ENCODE measurements at places on chromosomes 3 and 15. TPM values are rescaled to one million over a fixed set of nuclear protein-coding genes. Genes with fewer than 3 reads are reported as not detected.
A peak's percentile ranks its signal among the peaks of the same experiment; 100 is the strongest.

The SEMA3G gene
- total RNA-seq, result 67.5 TPM

DNA sequence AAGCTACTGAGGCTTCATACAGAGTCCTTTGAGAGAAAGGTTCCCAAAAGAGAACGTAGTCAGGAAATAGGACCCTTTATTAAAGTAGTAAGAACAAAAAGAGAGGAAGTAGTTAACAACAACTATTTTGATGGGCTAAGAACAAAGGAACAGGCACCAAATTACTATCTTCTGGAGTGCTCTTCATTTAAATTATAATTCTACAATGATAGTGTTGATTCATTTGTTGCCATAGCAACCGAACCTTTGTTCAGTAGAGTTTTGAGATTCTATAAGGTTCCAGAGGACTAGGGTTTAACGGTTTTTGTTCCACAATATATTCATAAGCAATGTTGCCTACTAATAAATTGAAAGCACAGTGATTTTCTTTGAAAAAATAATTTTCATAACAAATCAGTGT, 78.8 kb downstream of the CMSS1 start:
- H3K27me3 ChIP-seq, result no peaks in the 10 kb centered on the region
- no peak overlapping the region for H3K4me3 ChIP-seq
- peaks cover 2% of the 10 kb centered on the region for H3K4me1 ChIP-seq

- H3K27ac ChIP-seq, result no peak overlapping the region
- no peaks in the 10 kb centered on the region for H3K36me3 ChIP-seq
- no peak overlapping the region for H3K4me3 ChIP-seq
Measured at GRCh38 chr3:111808439-111808838, 50.6 kb upstream of the PHLDB2 start.

The SLC6A11 gene
- total RNA-seq, result 0.30 TPM

DNA sequence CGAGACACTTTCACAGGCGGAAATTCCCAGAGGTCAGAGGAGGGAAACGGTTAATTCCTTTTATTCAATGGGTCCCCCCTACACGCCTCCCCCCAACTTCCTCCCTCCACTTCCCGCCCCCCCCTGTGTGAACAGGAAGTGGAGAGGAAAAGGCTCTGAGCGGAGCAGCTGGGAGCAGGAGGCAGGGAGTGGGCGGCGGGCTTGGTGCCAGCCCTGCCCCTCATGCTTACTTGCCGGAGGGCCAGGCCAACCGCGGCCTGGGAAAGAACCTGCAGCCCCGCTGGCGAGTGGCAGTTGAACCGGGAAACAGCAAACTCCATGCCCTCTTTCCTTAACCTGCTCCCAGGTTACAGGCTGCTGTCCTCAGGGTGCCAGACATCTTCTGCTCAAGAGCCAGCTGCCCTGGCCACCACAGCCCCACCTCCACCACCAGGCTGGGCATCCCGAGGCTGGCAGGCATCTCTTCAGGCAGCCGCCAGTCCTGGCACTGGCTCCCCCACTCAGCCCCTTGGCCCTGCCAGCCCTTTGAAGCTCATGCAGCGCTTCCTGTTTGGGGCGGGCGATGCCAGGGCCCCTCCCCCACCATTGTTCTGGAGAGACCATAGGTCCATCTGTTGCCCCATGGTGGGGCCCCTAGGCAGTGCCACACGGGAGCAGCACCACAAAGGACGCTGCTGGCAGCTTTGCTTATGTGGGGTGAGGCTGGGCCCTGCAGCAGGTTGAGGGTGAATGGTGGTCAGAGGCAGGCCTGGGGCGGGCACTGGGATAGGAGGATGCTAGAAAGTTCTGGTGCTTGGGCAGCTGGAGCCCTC, 12.9 kb downstream of the VPS18 start:
- no peaks in the 10 kb centered on the region for H3K4me1 ChIP-seq
- no peaks in the 10 kb centered on the region for H3K27me3 ChIP-seq
- peak overlapping the region; percentile 63 for H3K27ac ChIP-seq

The VWA5B2 gene
- total RNA-seq, result 0.22 TPM

The GOLGA6L7 gene
- total RNA-seq, result not detected

GRCh38 chr3:125132815-125133214, 77.0 kb upstream of the HEG1 start:
- no peak overlapping the region for H3K4me3 ChIP-seq
- peaks cover 6% of the 10 kb centered on the region for H3K4me1 ChIP-seq

- DNase-seq, result no peak
- H3K4me3 ChIP-seq, result no peak overlapping the region
- H3K36me3 ChIP-seq, result no peaks in the 10 kb centered on the region
- H3K27me3 ChIP-seq, result no peaks in the 10 kb centered on the region
Measured at GRCh38 chr3:181955566-181955965, 243.8 kb downstream of the SOX2 start.

DNA sequence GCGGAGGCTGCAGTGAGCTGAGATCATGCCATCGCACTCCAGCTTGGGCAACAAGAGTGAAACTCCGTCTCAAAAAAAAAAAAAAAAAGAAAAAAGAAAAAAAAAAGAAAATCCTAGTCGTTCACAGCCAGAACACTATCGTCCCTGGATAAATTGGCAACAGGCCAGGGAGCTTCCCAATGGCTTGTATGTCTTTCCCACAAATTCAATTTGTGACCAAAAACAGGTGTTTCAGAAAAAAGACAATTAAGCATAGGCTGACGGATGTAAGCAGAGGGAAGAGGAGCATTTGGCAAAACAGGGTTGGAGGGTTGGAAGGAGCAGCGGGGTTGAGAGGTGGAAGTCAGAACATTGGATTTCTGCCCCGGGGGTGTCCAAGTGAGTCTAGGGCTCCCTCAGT, 8.5 kb downstream of the EPB42 start:
- no peaks in the 10 kb centered on the region for H3K4me1 ChIP-seq
- no peaks in the 10 kb centered on the region for H3K27me3 ChIP-seq
- no peaks in the 10 kb centered on the region for H3K36me3 ChIP-seq
- DNase-seq, result no peak

GRCh38 chr3:189260556-189261493, 89.1 kb downstream of the TPRG1 start:
- H3K36me3 ChIP-seq, result no peaks in the 10 kb centered on the region
- H3K4me3 ChIP-seq, result no peak overlapping the region
- no peak for DNase-seq
- H3K27me3 ChIP-seq, result no peaks in the 10 kb centered on the region
- H3K4me1 ChIP-seq, result no peaks in the 10 kb centered on the region

The LYZL4 gene
- total RNA-seq, result not detected

GRCh38 chr3:53754325-53754724, 91.9 kb downstream of the CHDH start:
- H3K36me3 ChIP-seq, result peaks cover 33% of the 10 kb centered on the region
- no peaks in the 10 kb centered on the region for H3K4me1 ChIP-seq
- H3K27ac ChIP-seq, result no peak overlapping the region
- DNase-seq, result no peak
- H3K4me3 ChIP-seq, result no peak overlapping the region
- H3K27me3 ChIP-seq, result no peaks in the 10 kb centered on the region

DNA sequence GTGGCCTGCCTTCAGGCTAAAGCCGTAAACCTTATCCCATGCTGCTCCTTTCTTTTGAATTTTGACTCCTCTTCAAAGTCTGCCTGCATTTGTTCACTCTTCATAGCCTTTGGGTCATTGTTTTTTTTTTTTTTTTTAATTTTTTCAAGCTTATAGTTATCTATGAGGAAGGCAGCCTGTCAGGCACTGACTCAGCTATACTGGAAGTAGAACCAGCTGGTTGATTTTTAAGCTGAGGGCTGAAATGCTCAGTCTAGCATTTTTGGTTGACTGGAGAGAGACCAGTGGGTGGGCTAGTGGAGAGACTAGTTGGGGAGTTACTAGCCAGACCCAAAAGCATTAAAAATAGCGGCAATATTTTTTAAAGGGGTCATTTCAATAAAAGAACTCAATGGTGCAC, 44.1 kb downstream of the C3orf20 start:
- H3K27ac ChIP-seq, result no peak overlapping the region
- H3K36me3 ChIP-seq, result no peaks in the 10 kb centered on the region
- no peaks in the 10 kb centered on the region for H3K27me3 ChIP-seq
- no peaks in the 10 kb centered on the region for H3K4me1 ChIP-seq
- DNase-seq, result no peak
- no peak overlapping the region for H3K4me3 ChIP-seq

- no peaks in the 10 kb centered on the region for H3K36me3 ChIP-seq
- H3K4me1 ChIP-seq, result no peaks in the 10 kb centered on the region
- H3K27me3 ChIP-seq, result no peaks in the 10 kb centered on the region
- H3K27ac ChIP-seq, result no peak overlapping the region
Measured at GRCh38 chr3:21879184-21879886, 128.3 kb upstream of the ZNF385D start.

GRCh38 chr15:37096558-37097143, 3.7 kb downstream of the MEIS2 start:
- H3K27ac ChIP-seq, result no peak overlapping the region
- H3K36me3 ChIP-seq, result no peaks in the 10 kb centered on the region
- H3K4me3 ChIP-seq, result peak overlapping the region; percentile 7
- H3K4me1 ChIP-seq, result peaks cover 7% of the 10 kb centered on the region

The HLTF gene
- total RNA-seq, result 16.9 TPM

- H3K36me3 ChIP-seq, result no peaks in the 10 kb centered on the region
- H3K4me3 ChIP-seq, result no peak overlapping the region
- no peak for DNase-seq
- no peaks in the 10 kb centered on the region for H3K27me3 ChIP-seq
Measured at GRCh38 chr3:6089780-6090179, 771.1 kb upstream of the GRM7 start.

GRCh38 chr15:92228830-92229229, 164.9 kb upstream of the ST8SIA2 start:
- DNase-seq, result no peak
- no peaks in the 10 kb centered on the region for H3K4me1 ChIP-seq
- H3K4me3 ChIP-seq, result no peak overlapping the region
- no peak overlapping the region for H3K27ac ChIP-seq
- H3K27me3 ChIP-seq, result no peaks in the 10 kb centered on the region

DNA sequence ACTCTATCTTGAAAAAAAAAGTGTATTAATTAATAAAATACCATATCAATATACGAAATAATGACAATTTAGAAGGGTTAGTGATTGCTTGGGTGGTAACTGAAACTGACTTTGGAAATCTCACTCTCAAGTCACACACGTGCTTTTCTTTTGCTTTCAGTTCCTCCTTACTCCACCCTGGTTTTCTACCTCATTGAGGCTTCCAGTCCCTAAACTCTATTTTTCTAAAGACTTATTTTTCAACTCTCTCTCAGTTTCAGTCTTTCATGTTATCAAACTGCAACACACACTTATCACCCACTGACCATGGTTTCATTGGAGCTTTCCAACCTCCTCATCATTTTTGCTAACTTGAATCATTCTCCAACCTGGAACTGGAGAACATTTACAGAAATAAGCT, 23.5 kb downstream of the IL12A start:
- no peaks in the 10 kb centered on the region for H3K36me3 ChIP-seq
- no peaks in the 10 kb centered on the region for H3K4me1 ChIP-seq
- no peak for DNase-seq
- no peak overlapping the region for H3K4me3 ChIP-seq

The THSD4 gene
- total RNA-seq, result 9.6 TPM

DNA sequence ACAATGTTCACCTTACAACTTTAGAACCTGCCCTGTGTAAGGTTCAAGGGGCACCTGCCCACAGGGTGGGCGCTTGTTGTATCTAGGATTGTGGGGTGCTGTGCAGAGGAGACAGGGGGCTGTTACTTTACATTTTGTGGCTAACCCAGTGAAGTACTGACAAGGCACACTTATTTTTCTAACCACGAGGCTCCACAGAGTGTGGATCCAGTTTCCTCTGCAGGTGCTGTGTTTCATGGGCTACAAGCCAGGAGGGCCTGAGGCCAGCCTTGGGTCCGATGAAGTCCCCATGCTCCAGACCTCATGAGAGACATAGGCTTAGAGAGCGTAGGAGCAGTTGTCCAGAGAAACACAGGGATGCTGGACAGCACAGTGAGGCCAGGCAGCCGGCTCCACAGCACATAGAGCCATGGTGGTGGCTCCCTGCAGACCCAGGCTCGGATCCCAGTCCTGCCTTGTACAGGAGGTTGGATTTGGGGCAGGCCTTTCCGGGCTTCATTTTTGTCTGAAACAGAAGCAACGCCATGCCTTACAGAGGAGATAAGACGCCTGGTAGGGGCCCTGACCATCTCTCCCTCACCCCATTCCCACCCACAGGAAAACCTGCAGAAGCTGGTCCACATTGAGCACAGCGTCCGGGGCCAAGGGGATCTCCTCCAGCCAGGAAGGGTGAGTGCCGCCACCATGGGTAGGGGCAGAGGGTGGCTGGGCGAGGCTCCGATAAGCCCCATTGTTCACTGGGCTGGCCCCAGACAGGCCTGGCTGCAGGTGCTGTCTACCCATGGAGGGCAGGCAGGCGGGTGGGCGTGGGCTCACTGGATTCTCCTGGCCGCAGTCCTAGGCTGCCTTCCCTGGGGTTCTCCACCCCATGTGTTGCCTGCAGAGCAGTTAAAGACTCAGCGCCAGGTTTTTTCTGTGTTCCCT, 40.1 kb upstream of the NR2C2 start:
- H3K27me3 ChIP-seq, result no peaks in the 10 kb centered on the region
- H3K4me1 ChIP-seq, result no peaks in the 10 kb centered on the region
- DNase-seq, result no peak
- H3K27ac ChIP-seq, result no peak overlapping the region
- no peaks in the 10 kb centered on the region for H3K36me3 ChIP-seq

DNA sequence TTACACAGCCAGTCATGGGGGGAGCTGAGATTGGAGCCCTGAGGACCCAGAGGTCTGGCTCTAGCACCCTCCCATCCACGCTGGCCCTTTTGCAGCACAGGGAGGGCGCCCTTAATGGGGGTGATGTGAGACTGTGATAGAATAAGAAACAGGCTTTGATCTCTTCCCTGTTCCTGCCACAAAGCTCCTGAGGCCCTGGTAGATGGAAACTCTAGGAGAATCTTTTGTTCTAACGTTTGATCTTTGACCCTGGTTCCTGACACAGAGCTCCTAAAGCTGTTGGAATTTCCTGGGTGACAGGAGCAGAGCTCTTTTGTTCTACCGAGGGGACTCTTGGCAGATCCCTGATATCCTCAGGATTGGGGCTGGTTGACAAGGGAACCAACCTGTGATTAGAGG, 1.2 kb upstream of the UROC1 start:
- H3K4me3 ChIP-seq, result no peak overlapping the region
- no peaks in the 10 kb centered on the region for H3K36me3 ChIP-seq
- no peak for DNase-seq
- H3K4me1 ChIP-seq, result no peaks in the 10 kb centered on the region

GRCh38 chr3:72015463-72015862, 230.5 kb upstream of the PROK2 start:
- H3K36me3 ChIP-seq, result no peaks in the 10 kb centered on the region
- no peaks in the 10 kb centered on the region for H3K27me3 ChIP-seq
- no peak overlapping the region for H3K27ac ChIP-seq
- DNase-seq, result no peak
- no peak overlapping the region for H3K4me3 ChIP-seq

- H3K27ac ChIP-seq, result peak within 1 kb of the TSS; percentile 80
Measured at GRCh38 chr15:48963524-48964113, at the start of gene SHC4. TSS of gene SHC4 (minus strand) at chr15:48963919. CDS start at chr15:48963015, 904 bp downstream.

Data from tibial nerve (tissue), 4 donors.